ENCODE measurements at places on chromosomes 3 and 15.

DNA sequence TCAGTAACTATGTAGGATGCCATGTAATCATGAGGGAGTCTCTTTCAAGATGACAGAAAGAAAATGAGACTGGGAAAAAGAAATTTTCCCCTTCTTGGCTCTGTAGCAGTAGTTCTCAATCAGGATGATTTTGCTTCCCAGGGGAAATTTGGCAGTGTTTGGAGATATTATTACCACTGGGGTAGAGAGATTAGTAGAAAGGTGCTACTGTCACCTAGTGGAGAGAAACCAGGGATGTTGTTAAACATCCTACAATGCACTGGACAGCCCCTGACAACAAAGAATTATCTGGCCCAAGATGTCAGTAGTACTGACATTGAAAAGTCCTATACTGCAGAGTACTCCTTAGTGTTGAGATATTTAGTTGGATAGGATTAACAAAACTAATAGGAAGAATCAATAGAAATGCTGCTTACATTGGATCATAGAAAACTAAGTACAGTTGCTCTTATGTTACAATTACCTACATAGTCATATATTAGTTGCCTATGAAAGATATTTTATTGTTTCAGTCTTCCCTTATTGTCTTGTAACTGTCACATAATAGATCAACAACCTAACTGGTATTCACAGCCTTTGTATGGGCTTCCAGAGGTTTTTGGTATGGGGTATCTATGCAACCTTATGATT is 433.3 kb downstream of the RAP2B start:
- no peaks in the 10 kb centered on the region for H3K27me3 ChIP-seq
- no peaks in the 10 kb centered on the region for H3K36me3 ChIP-seq
- H3K4me1 ChIP-seq = no peaks in the 10 kb centered on the region

GRCh38 chr3:94405258-94406035 is 342.6 kb downstream of the NSUN3 start:
- DNase-seq = no peak
- H3K4me3 ChIP-seq = no peak overlapping the region
- no peaks in the 10 kb centered on the region for H3K36me3 ChIP-seq
- no peaks in the 10 kb centered on the region for H3K4me1 ChIP-seq

GRCh38 chr3:193585530-193585929 is 7.5 kb upstream of the OPA1 start:
- no peaks in the 10 kb centered on the region for H3K27me3 ChIP-seq
- DNase-seq = no peak
- H3K4me1 ChIP-seq = no peaks in the 10 kb centered on the region
- no peak overlapping the region for H3K27ac ChIP-seq
- H3K36me3 ChIP-seq = no peaks in the 10 kb centered on the region
- H3K4me3 ChIP-seq = no peak overlapping the region

DNA sequence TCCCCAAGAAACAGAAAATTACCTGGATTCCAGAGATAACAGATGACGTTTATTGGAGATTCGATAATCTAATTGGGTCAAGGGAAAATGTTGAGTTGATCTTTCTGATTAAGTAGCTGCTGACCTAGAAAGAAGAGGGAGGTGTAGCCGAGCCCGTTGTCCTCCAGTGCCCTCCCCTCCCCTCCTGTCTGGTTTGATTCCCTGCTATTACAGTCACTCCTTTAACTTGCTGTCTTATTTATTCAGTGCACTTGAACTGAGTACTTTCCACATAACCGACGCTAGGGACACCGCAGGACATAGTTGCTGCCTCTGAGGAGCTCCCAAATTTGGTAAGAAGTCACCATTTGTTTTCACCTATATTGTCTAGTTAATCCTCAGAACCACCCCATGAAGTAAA is 103.7 kb downstream of the AQP9 start:
- DNase-seq = no peak
- H3K4me3 ChIP-seq = no peak overlapping the region
- no peaks in the 10 kb centered on the region for H3K4me1 ChIP-seq
- H3K27ac ChIP-seq = no peak overlapping the region
- no peaks in the 10 kb centered on the region for H3K27me3 ChIP-seq

DNA sequence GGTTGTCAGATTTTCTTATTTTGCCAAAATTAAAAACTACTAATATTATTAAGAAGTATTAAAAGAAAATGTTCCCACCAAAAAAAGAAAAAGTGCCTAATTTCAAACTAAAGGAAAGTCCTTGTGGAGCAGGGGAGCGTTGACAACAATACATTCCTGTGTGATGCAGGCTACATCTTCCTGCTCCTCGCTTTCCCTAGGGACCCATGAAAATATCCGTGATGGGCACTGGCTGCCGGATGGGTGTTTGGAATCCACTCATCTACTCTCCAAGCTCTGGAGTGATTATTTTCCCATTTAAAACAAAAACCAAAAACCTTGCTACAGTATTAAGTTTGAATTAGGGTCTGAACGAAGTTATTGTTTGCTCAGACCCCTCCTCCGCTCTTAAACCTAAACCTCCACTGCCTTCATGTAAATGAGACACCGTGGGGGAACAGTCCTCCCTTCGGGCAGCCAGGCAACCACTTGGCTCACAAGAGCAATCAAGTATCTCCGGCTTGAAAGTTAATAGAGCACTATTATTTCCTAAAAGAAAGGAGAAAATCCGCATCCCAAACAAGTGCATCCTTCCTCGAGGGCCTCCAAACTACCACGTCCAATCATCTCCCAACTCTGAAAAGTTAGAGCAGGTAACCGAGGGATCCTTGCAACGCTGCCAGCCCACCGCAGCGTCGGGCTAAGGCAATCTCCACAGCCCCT is 1.5 kb downstream of the ITGB5 start:
- no peak overlapping the region for H3K4me3 ChIP-seq
- H3K4me1 ChIP-seq = peaks cover 5% of the 10 kb centered on the region
- H3K27me3 ChIP-seq = peaks cover 11% of the 10 kb centered on the region
- no peaks in the 10 kb centered on the region for H3K36me3 ChIP-seq

- H3K36me3 ChIP-seq = no peaks in the 10 kb centered on the region
- H3K27ac ChIP-seq = no peak overlapping the region
- no peaks in the 10 kb centered on the region for H3K27me3 ChIP-seq
- H3K4me1 ChIP-seq = no peaks in the 10 kb centered on the region
- DNase-seq = no peak
- no peak overlapping the region for H3K4me3 ChIP-seq
These were observed 47.3 kb downstream of the HES1 start for GRCh38 chr3:194183271-194183670.

DNA sequence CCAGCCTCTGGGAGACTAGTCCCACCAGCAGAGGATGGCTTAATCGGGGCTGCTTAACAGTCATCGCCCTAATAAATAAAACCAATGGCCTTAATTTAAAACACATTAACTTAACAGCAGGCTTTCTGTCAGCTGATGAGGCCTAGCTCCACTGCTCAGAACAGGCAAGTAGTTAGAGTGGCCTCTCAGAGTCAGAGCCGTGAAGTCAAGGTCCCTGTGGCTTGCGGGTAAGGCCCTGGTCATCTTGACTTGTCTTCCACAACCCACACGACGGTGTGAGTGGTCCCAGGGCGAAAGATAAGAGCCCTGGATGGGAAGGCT is 11.8 kb downstream of the XXYLT1 start:
- peak overlapping the region; percentile 90 for H3K27ac ChIP-seq
- no peak for DNase-seq
- H3K27me3 ChIP-seq = no peaks in the 10 kb centered on the region

DNA sequence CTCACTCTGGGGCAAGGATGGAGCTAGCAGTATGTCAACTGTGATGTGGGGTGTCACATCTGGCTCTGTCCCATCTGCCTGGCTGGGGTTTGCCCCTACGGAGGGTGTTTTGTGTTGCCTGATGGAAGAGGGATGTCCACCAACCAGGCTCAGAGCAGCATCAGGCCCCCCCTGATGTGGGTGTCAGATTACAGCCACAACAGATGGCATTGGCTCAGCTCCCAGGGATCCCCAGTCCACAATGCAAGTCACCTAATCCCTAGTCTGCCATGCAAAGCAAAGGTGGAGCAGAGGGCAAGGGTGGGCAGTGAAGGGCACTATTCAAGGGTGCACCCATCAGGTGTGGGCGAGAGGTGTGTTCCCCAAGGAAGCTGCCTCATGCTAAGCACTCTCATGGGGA is 48.9 kb upstream of the AMOTL2 start:
- no peak for DNase-seq
- no peaks in the 10 kb centered on the region for H3K27me3 ChIP-seq
- H3K27ac ChIP-seq = no peak overlapping the region
- H3K36me3 ChIP-seq = no peaks in the 10 kb centered on the region
- H3K4me3 ChIP-seq = no peak overlapping the region
